ENCODE measurements at places on chromosomes 2 and 18.

- no peak for DNase-seq
Measured at GRCh38 chr2:237192881-237193280, 107.2 kb downstream of the COPS8 start.

DNA sequence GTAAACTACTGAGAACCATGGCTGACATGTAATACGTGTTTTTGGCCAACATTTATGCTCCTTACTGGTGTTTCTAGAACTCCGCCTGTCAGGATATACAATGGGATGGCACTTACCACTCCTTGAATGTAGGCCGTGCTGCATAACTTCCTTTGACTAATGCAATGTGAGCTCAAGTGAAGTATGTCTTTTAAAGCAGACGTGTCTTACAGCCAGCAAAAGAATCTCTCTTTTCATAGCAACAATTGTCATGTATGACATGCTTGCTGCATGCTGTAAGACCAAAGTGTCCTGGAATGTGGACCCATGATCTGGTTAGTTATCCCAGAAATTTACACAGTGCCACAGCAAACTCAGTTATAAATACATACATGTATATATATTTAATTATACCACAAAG is 1202.7 kb upstream of the PIK3C3 start:
- no peak for DNase-seq

DNA sequence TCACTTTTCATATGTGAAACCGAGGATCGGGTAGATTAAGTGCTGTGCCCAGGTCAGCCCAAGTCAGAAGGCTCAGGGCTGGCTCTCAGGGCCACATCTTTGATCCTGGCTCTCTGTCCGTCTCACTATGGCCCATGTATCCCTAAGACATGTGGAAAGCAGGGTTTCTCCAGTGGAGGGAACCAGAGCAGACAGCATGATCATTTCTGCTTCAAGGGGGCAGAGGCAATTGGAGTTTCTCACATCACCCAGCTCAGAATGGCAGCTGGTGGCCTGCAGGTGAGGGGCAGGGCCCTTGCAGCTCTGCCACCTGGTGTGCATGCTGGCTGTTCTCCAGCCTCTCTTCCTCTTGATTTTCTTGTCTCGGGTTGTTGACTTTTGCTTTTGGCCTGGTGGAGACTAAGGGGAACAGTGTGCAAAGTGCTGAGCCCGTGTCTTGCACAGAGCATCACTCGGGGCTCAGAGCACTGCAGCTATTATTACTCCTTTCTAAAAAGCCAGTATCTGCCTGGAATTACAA is 27.0 kb downstream of the LDLRAD4 start:
- DNase-seq, result no peak

GRCh38 chr18:57927511-57927910 is 116.5 kb upstream of the NEDD4L start:
- no peak for DNase-seq

- no peak for DNase-seq
Measured at GRCh38 chr2:121567957-121568409, 37.3 kb downstream of the RNU4ATAC start.

DNA sequence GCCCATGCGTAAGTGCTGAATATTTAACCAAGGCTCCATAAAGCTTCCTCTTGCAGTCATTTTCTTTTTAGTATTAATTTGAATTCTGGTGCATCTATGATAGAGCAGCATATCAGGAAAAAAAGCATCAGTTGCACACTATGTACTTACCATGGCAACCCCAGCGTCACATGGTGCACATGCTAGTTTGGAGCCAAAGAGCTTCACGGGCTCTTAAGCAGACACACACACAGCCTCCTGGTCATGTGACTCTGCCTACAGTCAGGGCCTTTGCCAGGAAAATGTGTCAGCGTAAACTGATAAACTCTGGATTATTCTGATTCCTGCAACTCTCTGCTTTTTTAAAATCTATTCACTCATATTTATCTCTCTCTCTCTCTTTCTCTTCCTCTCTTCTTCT is 30.2 kb downstream of the NYAP2 start:
- DNase-seq, result no peak

GRCh38 chr18:32835951-32836350 is 63.1 kb upstream of the KLHL14 start:
- DNase-seq, result no peak

DNA sequence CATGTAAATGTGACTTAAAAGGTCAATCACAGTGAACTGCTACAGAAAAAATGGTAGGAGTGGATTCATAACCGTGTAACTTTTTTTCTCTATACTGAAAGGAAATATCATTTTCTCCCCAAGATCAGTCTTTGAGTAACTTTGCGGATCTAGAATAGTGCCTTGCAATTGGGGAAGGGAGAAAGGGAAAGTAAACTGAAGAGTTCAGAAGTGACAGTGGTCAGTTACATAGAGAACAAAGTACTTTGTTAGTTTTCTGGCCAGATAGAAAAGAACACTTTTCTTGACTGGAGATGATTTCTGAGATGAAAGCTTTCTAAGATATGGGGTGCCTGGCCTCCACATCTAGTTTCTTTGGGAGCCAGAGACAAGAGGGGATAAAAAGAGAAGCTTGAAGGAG is 26.6 kb downstream of the PARD3B start:
- no peak for DNase-seq

DNA sequence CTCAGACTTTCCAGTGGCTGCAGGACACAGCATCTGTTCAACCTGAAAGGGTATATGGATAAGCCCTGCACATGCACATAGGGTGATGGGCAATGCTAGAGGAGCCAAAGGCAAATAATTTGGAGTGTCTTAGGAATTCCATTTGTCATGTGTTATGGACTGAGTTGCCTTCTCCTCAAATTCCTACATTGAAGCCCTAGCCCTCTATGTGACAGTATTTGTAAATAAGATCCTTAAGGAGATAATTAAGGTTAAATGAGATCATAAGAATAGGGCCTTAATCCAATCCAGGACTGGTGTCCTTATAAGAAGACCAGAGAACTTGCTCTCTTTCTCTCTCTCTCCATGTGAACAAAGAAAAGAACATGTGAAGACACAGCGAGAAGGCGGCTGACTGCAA is 42.9 kb upstream of the CREG2 start:
- no peak for DNase-seq

DNA sequence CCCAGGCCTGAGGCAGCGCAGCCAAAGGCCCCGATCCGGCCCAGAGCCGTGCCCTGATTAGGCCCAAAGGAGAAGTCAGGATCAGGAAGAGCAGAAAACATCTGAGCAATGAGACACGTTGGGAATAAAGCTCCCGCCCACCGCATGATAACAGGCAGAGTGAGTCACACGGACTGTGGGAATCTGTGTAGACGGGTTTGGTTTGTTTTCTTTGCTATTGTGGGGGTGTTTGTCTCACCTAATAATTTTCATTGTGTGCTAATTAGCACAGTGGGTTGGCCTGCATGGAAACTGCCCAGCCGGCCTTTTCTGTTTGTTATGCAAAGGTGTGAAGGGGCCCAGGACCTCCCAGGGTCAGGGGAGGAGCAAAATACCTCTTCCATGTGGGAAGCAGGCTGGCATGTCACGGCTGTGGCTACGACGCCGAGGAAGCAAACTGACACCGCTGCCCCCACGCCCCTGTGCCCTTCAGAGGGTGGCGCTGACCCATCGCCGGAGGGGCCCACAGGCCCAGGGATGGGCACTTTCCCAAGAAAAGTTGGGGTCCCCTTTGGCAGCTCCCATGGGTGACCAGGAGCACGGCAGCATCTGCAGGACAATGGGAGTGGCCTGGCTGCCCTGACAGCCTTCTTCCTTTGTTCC is 68.4 kb upstream of the CTDP1 start:
- DNase-seq, result no peak

DNA sequence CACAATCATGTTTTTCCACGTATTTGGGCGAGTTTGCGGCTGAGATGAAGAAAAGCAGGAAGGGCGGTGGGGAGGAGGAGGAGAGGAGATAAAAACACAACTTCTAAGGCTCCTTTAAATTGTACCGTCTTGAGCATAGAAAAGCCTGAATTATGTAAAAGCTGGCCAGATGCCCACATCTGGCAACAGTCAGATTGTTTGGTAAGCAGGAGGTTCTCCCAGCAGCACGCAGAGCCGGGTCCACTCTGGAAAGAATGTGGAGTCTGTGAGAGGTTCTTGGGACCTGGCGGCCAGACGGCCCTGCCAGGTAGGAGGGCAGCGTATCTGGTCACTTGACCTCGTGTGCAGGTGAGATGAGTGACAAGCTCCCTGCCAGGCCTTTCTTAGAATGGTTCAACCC is 215.3 kb upstream of the APCDD1 start:
- DNase-seq, result no peak

DNA sequence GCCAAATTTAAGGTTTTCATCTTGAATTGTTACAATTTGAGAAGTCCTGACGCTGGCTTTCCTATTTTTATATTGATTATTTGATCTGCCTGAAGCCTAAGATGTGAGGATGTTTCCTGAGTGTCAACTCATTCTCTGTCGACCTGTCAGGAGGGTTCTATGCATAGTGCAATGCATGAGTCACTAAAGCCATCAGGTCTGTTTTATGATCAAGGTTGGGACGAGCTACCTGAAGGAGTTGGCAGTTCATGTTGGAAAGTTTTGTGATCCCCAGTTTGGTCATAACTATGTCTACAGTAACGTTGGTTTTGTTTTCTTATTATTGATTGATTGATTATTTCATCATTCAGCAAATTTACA is 71.2 kb downstream of the NABP1 start:
- DNase-seq, result no peak

All from T47D (cell line).